ENCODE measurements at places on chromosomes 2 and 18. TPM values are rescaled to one million over a fixed set of nuclear protein-coding genes. Genes with fewer than 3 reads are reported as not detected.

GRCh38 chr2:70523996-70524965 is 29.3 kb downstream of the TGFA start:
- DNase-seq = no peak

- DNase-seq = no peak
Measured at GRCh38 chr2:226310146-226310545, 489.5 kb downstream of the IRS1 start.

GRCh38 chr2:133690780-133691179 is 122.5 kb upstream of the NCKAP5 start:
- no peak for DNase-seq

DNA sequence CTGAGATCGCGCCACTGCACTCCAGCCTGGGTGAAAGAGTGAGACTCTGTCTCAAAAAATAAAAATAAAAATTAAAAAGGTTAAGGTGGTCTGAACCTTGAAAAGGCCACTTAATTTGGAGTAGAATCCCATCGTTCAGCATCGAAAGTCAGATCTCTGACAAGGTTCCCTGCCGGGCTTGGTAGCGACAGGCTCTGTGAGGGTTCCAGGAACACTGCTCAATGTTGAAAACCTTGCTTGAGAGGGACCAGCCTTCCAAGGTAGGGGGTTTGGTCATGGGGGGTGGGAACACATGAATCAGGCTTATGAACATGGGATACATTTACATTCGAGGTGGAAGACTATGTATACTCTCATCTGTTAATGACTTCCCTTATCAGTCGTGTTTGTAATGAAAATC is 232.2 kb downstream of the FHOD3 start:
- no peak for DNase-seq

- peak; percentile 45 for DNase-seq
Measured at GRCh38 chr2:27798948-27799645, 27.6 kb downstream of the MRPL33 start.

DNA sequence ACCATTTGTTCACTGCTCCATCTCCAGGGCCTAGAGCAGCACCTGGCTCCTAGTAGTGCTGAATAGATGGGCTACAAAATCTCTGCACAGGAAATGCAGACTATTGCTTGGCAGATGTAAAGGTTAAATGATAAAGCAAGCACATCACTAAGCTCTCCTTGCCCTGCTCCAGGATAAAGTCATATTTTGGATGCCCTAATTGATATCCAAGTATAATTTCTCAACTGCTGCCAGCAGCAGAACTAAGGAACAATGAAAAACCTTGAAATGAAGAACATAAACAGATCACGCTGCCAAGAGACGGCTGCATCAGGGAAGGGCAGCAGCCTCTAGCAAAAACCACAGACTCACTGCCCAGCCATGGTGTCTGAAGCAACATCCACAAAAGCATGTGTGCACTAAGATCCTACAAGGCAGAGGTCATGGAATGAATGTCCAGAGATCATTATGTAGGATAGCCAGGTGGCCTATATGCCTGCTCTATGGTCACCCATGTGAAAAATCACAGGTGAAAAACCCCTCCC is 134.7 kb downstream of the TMEM163 start:
- DNase-seq = no peak

GRCh38 chr2:115199966-115200365 is 757.5 kb downstream of the DPP10 start:
- no peak for DNase-seq

DNA sequence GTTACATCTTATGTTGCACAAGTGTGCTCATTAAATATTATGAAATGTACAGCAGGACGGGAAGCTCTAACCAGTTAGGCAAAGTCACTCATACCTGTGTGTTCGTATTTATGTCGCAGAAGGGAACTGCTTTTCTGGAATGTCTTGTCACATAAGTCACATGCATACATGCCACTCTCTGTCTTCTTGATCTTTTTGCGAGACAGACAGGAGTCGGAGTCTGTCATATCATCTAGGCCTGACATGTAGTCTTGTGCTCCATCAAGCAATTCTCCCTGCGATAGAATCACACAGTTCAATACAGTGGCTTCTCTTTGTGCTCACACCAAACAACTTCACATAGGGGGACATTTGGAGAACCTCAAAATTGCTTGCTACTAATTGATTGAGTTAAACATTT is 123.6 kb downstream of the ZEB2 start:
- DNase-seq = no peak

Gene MROH2A
- not detected for total RNA-seq

Gene CDK5R2
- total RNA-seq = 6.2 TPM

Gene CLIP4
- total RNA-seq = 51.5 TPM

GRCh38 chr18:76672627-76673026 is 149.7 kb upstream of the ZNF236 start:
- no peak for DNase-seq

GRCh38 chr2:129189617-129190319 is 789.7 kb upstream of the RAB6C start:
- DNase-seq = no peak

DNA sequence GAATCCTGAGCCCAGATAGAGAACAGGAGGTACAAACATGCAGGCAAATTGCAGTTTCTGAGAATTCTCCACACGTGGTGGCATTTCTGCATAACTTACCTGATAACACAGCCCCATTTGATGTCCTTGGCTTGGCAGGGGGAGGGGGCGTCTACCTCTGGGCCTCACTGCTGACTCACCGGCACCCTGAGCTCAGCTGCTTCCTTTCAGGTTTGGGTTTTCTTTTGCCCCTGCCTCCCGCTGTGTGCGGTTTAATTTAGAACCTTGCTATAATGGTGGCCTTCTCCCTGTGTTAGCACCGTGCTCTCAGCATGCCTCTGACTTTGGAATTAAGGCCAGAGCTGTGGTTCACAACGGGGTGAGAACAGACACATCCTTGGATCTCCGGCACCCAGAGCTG is 4.4 kb downstream of the CTIF start:
- no peak for DNase-seq

DNA sequence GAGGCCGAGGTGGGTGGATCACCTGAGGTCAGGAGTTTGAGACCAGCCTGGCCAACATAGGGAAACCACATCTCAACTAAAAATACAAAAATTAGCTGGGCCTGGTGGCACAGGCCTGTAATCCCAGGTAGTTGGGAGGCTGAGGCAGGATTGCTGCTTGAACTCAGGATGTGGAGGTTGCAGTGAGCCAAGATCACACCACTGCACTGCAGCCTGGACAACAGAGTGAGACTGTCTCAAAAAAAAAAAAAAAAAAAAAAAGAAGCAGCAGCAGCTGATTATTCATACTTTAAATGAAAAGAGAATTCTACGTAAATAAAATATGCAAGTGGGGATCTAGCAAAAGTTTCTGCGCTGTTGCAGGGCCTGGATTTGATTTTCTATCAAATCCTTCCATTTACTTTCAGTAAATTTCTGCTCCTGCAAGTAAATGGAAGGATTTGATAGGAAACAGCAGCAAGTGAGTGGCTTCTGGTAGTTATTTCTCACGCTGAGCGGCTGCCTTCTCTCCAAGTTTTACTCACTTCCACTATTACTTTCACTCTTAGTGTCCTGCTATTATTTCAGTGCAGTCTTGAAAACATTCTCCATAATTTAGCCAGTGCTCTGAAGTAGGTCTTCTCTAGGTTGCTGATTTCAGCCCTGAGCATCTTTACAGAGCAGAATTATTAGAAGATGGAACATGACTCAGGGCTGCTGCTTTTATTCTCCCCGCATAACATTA is 68.4 kb downstream of the SLC16A14 start:
- no peak for DNase-seq

- DNase-seq = no peak
Measured at GRCh38 chr18:9182852-9183399, 46.3 kb downstream of the ANKRD12 start.

DNA sequence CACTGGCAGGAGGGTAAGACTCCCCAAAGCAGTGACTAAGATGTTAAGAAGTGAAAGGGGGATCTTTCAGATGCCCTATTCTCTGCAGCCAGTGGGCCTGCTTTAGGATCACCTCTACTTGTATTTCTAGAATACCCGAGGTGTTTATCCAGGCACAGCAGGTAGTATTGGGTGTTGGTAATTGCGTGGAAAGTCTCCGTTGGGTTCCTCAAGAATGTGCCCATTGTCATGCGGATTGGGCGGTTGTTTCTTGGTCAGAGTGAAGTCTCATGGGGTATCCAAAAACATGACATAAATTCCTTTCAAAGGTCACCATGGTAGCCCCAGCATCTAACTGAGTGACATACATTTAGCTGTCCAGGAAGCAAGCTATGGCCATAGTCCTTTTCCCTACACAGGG is 308.8 kb downstream of the RPIA start:
- no peak for DNase-seq

Gene PRSS56
- total RNA-seq = not detected

- DNase-seq = no peak
Measured at GRCh38 chr2:207281436-207281835, 115.7 kb upstream of the KLF7 start.

Gene MYO5B
- 30.7 TPM for total RNA-seq

GRCh38 chr2:111184725-111185310 is 64.1 kb downstream of the BCL2L11 start:
- DNase-seq = no peak

GRCh38 chr2:73205611-73206010 is 3.2 kb downstream of the NOTO start:
- no peak for DNase-seq

- DNase-seq = no peak
Measured at GRCh38 chr18:10009321-10010144, 95.7 kb downstream of the VAPA start.

- DNase-seq = no peak
Measured at GRCh38 chr2:182069908-182070307, 84.3 kb downstream of the PPP1R1C start.

DNA sequence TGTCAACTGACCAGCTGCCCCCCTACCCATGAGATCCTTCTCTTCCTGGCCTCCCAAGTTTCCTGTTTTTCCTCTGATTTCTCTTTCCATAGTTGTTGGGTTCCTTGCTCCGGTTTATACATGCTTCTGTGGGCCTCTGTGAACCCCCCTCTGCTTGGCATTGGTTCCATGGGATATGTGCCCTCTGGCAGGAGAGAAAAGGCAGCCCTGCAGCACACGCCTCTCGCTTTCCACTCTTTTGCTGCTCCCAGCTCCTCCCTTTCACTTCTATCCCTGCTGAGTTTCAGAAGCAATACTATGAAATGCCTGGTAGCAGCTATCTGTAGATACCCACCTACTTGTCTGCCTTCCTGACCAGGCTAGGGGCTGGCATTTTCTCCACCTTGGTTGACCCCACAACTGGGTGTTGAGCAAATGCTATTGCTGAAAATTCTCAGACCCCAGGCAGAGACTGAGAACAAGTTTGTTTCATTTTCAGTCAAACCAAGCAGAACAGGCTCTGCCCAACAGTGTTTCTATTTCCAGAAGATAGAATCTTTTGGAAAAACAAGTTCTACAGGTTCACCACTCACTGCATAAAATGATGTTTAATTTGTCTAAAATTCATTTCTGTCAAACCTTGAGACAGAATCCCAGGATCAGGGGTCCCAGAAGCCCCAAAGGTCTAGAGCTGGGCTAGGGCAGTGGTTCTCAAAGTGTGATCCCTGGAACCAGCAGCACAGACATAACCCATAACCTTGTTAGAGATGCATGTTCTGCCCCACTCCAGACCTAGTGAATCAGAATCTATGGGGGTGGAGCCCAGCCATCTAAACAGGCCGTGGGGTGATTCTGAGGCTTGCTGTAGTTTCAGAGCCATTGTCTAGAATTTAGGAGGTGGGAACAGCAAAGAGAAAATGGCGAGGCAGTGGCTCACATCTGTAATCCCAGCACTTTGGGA is 13.4 kb downstream of the CAPG start:
- no peak for DNase-seq

- DNase-seq = no peak
Measured at GRCh38 chr2:1455466-1455865, 42.2 kb downstream of the TPO start.

Gene MALL
- 0.94 TPM for total RNA-seq

DNA sequence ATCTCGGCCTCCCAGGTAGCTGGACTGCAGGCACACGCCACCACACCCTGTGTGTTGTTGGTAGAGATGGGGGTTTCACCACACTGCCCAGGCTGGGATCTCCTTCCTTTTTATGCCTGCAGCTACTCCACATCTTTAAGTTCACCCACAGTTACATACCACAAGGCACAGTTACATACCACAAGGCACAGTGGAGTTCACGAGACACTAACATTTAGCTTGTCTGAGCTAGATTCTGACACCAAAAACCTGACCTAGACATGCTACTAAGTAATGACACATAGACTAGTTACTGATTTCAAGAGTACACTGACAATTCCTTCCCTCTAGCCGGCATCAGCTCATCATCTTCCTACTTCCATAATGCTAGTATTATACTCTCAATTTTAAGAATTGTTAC is 4.3 kb downstream of the POLR2D start:
- DNase-seq = no peak

Gene MALT1
- total RNA-seq = 25.4 TPM

GRCh38 chr2:239312741-239313667 is 87.8 kb downstream of the HDAC4 start:
- no peak for DNase-seq

Gene LYG2
- not detected for total RNA-seq

Gene CPS1
- total RNA-seq = 6.6 TPM

Gene LIMS4
- total RNA-seq = 0.31 TPM

DNA sequence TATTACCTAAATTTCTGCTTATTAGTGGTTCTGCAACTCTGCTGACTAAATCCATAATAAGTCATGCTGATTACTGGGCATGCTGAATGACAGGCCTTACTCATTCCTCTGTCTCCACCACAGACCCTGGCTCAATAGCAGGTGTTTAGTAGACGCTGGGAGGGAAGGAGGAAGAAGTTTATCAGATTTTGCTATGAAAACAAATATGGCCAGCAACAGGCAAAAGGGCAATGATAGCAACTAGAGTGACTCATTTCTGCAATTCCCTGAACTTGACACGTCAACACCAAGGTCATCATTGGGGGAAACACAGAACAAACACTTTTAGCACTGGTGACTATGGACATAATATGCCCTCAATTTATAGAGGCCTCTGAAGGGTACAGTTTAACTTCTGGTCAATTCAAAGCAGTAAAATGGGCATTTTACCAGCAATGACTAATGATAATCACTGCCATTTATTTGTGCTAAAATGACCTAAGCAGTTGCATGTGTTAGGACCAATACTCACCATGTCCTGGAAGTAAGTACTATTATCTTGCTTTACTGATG is 35.2 kb downstream of the TMEM163 start:
- no peak for DNase-seq

Gene GTF3C2
- total RNA-seq = 28.2 TPM

GRCh38 chr2:20027260-20027677 is 14.8 kb upstream of the MATN3 start:
- DNase-seq = no peak

DNA sequence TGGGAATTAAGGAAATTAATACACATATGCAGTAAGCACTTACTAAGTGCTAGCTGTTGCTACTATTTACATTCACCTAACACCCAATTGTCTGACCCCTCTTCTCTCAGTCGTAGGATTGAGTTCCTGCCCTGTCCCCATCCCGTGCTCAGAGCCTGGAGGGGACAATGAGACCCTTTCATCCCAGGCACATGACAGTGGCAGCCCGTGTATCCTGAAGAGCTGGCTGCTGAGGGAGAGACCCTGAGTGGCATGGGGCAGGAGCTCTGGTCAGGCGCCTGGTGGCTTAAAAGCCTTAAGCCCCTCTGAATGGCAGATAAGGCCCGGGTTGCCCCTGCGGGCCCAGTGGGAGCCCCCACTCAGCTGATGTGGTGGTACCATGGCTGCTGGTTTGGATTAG is 99.0 kb downstream of the DYSF start:
- no peak for DNase-seq
